Naive thymus-derived CD4-positive, alpha-beta T cell (primary cell): ENCODE measurements at places on chromosomes 13 and 19.
A peak's percentile ranks its signal among the peaks of the same experiment; 100 is the strongest.

- DNase-seq: no peak
Measured at GRCh38 chr19:46607448-46607841, 6.3 kb downstream of the CALM3 start.

- DNase-seq: peak; percentile 24
Measured at GRCh38 chr19:1864480-1865171, 1.2 kb upstream of the KLF16 start.

- no peak for DNase-seq
Measured at GRCh38 chr13:110944968-110945927, 30.4 kb upstream of the ANKRD10 start.

DNA sequence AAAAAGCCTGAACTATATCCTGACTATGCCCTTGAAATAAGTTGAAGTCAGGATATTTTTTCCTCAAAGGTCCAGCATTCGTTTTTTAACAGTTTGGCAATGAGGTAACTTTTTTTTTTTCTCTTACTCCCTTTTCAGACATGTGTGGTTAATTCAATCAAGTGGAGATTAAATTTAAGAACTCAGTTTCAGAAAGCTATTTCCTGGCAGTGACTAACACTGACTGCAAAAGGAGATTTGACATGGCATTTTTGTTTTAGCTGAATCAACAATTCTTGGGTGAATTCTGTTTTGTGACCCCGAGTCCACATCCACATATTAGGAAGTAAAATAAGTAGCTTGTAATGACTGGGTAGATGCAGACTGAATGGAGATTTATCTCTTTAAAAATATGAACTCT, 716.4 kb downstream of the PCDH9 start:
- DNase-seq: no peak
